ENCODE measurements at places on chromosomes 1 and 21.

- DNase-seq, result no peak
Measured at GRCh38 chr1:9275161-9275560, 17.5 kb upstream of the SPSB1 start.

DNA sequence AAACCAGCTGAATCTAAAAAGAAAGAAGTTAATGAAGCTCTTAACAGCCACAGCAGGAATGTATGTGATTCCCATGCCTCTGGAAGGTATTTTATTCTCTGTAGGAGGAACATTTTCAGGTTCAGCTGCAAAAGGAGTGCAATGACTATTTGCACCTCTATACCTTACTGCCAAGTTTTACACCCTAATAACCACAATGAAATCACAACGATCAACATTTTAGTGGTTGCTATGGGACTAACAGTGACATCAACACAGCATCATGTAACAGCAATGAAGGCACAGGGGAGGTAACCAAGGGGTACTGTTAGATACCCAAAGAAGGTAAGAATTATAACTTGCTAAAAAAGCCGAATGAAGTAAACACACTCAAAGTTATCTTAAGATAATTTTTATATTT, 116.3 kb upstream of the HP1BP3 start:
- no peak for DNase-seq

DNA sequence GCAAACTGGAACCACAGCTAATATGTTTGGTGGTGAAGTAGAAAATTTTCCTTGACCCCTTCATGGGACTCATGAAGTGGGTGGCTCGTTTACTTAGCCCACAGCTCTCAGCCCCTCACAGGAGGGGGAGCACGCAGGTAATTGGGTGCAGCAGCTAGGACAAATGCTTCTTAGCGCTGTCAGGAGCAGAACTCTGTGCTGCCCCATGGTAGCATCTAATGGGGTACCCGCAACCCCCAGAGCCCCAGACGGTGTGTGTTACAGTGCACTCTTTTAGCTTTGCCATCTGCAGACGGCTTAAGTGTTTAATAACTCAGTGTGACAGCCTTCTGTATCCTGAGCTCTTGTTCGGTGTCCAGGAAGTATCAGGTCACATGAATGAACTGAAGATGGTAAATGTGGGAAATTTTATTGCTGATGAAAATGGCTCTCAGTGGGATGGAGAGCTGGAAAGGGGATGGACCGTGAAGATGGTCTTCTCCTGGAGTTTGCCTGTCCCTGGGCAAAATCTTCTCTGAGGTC, 189.6 kb upstream of the ZRANB2 start:
- no peak for DNase-seq

DNA sequence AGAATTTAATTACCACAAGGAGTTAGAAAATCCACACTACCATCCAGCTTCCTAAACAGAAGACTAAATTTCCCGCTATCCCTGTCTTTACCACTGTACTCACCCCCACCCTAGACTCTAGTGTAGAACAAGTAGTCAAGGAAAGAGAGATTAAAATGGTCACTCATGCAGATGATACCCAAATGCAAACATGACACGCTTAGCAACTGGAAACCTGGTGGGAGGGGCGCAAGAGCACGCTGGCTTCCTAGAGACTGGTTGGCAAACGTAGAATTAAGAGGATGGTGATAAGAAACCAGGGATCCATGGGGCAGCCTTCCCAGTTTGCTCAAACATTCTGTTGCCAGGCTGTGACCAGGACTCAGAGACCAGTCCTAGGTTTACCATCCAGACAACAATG, 9.9 kb upstream of the LDLRAD1 start:
- DNase-seq, result no peak

- no peak for DNase-seq
Measured at GRCh38 chr21:46128933-46129571, 26.3 kb downstream of the FTCD start.

DNA sequence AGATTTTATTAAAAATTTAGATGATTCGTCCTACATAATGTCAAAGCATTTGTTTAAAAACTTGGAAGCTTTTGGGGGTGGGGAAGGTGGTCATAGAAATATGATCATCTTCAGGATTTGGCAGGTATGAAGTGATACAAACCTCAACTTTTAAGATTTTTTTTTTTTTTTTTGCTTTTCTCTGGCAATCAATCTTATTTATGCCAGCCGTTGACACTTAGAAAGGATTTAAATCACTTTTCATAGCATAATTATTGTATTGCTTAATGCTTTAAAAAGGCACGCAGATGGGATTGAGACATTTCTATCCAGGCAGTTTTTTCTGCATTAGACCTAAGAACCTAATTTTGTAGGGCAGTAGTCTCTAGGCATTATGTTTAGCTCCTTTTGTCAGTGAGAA, 19.7 kb downstream of the MRPS6 start:
- no peak for DNase-seq

DNA sequence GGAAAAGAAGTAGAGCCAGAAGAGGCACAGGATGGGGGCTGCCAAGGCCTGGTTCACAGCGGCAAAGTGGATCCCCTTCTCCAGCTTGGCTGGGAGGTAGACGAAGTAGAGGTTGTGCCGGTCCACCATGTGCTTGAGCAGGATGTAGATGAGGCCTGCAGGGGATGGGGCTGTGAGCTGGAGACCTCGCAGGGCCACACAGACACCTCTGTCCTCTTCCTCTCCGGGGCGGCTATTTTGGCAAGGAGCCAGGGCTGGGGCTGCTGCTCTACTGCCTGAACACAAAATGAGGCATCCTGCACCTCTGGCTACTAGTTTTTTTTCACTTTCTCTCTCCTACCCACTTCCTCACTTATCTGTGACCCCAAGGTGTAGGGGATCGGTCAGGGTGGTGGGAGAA, 32.3 kb downstream of the TMEM63A start:
- no peak for DNase-seq

DNA sequence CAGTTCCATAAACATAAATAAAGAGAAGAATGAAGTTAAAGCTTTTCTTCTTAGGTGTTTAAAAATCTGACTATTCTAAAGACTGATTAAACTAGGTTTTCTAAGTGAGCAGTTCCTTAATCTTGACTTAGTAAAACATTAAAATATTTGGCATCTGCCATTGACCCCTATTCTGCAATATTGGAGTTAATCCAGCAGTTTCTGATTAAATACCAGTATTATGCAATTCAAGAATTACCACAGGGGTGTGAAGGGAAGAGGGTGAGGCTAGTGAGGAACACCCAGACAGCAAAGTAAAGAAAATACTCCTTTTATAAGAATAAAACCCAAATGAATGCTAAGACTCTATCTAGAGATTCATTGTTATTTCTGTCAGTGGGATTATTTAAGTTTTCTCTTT, 40.9 kb downstream of the CLIC4 start:
- no peak for DNase-seq

DNA sequence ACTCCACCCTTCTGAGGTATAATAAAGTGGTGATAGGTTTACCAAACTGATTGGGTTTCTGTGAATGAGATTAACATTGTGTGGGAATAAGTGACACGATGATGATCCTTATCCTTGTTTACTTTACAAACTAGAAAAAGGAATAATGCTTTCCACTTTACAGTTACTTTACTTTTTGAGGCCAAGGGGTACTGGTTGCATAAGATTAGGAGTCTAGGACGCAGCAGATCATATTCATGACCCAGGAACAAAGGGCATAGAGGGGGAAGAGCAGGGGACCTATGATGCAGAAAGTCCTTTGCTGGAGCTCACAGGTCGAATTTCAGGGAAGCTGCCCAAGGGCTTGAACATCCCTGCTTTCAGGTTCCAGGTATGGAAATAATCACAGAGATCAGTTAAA, 20.4 kb downstream of the FGGY start:
- no peak for DNase-seq
